Activated CD4-positive, alpha-beta T cell treated with anti-CD3 and anti-CD28 coated beads, Interleukin-2, amount 10 ng/mL, durations not matched to agents 7 days and 5 days (primary cell): ENCODE measurements at places on chromosomes 16 and 17. TPM values are rescaled to one million over a fixed set of nuclear protein-coding genes. Genes with fewer than 3 reads are reported as not detected.

The SSTR5 gene
- not detected for total RNA-seq

The CD79B gene
- total RNA-seq, result 34.6 TPM

The MYO1C gene
- total RNA-seq, result 26.7 TPM

The KRTAP17-1 gene
- total RNA-seq, result not detected

The SLC16A6 gene
- 5.6 TPM for total RNA-seq

The C16orf96 gene
- 0.22 TPM for total RNA-seq

The ZFPM1 gene
- 13.8 TPM for total RNA-seq

The MPV17L gene
- not detected for total RNA-seq

The PRR35 gene
- not detected for total RNA-seq

The PHOSPHO1 gene
- total RNA-seq, result not detected

The KRT36 gene
- not detected for total RNA-seq

The SOCS3 gene
- 24.4 TPM for total RNA-seq

The MRC2 gene
- total RNA-seq, result 4.0 TPM
